ENCODE measurements at places on chromosomes 4 and X. TPM values are rescaled to one million over a fixed set of nuclear protein-coding genes. Genes with fewer than 3 reads are reported as not detected.

GRCh38 chr4:76087007-76087769 is 12.7 kb downstream of the ART3 start:
- DNase-seq: peak; percentile 75

DNA sequence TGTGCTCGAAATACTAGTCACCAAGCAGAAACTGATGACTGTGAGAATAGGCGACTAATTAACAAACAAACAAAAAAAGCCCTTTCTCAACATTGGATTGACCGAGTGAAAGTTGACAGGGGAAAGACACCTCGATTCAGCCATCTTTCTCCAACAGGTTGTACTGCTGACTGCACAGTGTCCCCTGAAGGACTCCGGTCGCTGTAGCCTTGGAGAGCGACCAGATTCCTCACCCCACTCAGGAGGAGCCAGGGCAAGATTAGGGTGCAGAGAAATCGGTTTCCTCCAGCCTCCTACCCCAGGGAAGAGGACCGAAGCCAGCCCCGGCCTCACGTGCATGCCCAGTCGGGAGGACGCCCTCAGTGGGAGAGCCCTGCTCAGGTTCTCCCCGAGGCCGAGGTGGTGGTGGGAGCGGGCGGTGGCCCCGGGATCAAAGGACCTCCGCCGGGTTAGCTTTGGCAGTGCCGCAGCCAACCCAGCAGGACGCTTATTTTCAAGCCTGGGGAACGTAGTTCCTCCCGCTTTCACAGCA is 1.1 kb upstream of the RAP1GDS1 start:
- peak; percentile 34 for DNase-seq

DNA sequence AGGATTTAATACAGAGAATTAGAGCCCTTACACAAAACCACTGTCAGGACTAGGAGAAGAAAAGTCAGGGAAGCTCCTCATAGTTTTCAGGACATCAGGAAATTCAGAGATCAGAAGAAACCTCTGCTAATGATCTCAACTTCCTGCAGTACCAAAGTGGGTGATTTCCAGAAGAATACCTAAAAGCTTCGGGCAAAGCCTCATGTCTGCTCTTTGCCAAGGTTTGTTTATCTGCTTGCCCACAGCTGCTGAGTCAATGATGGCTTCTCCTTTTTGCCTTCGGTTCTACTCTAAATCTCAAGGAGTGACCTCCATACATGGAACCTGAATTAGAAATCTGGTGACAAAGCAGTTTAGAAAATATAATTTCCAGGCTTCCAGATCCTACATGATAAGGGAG is 68.4 kb downstream of the USP38 start:
- no peak for DNase-seq

The DCHS2 gene
- total RNA-seq: not detected

The SH3RF1 gene
- 10.5 TPM for total RNA-seq

All from LHCN-M2 (cell line).